ENCODE measurements at places on chromosomes 3 and 15. TPM values are rescaled to one million over a fixed set of nuclear protein-coding genes. Genes with fewer than 3 reads are reported as not detected.

FHIT gene
- total RNA-seq: 16.0 TPM

STRIT1 gene
- not detected for total RNA-seq

ACOX2 gene
- total RNA-seq: 5.2 TPM

- no peak for DNase-seq
Observed at GRCh38 chr3:51568036-51568435, 29.5 kb downstream of the RAD54L2 start.

DNA sequence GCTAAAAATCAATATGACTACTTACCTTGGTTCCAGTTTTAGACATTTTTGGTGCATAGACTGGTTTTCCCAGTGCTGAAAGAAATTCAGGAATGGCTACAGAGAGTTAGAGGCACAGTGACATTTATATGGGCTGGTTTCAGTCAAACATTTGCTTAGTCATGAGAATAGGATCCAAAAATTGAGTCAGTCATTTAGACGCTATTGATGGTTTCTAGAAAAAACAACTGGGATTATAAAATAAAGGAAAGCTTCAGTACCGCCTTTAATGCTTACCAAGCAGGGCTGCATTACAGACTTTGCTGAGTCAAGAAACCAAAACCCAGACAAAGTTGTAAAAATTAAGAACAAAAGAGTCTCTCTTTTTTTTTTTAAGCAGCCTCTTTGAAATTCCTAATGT lies at the start of gene CRYGS:
Gene CRYGS, minus strand, starts transcription at position 100 of the 400 bp plus-strand sequence. Its CDS starts 54 bp downstream, at position 46.
- no peak for DNase-seq

- DNase-seq: no peak
Observed at GRCh38 chr3:38210141-38210757, 44.9 kb downstream of the OXSR1 start.

- no peak for DNase-seq
Observed at GRCh38 chr3:187072511-187072910, 66.8 kb downstream of the RPL39L start.

- DNase-seq: no peak
Observed at GRCh38 chr3:122186372-122186771, 2.9 kb downstream of the CASR start.

DNA sequence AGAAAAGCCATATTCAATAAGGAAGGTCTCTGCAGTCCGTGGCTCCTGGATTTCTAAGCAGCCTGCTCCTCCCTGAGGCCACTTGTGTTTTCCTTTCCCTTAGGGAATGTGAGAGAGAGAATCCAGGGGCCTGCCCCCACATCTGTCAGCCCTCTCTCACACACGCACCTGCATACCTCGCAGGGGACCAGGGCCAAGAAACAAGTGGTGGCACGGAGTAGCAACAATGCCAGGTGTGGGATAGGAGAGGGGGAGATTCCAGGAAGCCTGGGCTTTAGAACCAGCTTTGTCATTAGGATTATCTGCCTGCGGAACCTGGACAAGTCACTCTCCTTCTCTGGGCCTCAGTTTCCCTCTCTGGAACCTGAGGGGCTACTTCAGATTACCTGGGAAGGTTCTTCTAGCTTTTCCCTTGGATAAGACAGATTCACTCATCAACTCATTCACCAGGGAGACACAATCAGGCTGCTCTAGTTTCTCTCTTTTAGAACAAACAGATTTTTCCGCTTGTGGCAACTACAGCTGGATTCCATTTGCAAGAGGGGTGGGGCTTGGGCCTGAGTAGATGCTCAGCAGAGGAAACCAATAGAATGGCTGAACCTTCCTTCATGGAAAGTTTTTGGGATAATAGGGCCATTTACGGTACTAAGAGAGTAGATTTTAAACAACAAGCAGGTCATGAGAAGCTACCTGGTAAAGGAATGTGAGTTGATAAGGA lies 19.5 kb downstream of the BCL6 start:
- no peak for DNase-seq

DNA sequence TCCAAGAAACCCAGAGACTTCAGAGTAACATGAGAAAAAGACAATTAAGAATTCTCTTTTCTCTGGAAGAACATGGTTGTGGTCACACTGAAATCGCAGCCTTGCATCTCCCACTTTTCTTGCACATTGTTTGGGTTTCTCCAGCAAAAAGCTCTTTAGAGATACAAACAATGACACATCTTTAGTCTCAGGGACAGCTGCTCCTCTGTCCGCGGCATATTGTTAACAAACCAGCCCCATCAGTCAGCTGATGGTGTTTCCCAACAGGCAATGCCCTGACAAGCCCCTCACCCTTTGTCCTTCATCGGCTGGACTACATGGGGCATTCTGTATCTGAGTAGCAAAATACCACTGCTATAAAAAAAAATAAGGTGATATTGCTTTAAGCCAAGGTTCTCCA lies 53.4 kb downstream of the UMPS start:
- DNase-seq: no peak

DNA sequence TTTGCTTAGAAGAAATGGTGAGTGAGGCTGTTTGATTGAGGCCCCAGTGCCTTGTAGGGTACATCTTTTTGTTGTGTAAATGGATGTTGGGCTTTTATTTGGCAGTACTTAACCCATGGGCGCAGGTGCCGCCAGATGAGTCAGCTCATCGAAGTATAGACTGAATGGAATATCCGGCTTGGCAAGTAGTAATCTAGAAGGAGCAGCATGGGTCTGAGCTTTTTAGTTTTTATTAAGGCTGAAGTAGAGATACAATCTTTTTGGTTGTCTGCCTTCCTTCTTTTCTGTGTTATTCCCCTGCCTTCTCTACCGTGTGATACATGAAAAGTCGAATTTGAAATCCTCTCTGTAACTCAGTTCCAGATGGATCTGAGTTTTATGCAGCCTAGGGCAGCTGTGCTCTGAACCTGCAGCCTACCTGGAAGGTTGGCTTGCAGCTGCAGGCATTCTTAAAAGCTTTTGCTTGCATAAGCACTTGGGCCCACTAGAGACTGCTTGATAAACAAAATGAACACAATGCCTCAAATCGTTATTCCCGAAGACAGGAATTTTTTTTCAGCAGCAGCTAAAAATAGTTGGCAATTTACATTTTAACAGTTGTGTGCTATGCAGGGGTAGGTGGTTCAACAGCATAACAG lies 177.5 kb upstream of the CGNL1 start:
- DNase-seq: peak; percentile 58

DNA sequence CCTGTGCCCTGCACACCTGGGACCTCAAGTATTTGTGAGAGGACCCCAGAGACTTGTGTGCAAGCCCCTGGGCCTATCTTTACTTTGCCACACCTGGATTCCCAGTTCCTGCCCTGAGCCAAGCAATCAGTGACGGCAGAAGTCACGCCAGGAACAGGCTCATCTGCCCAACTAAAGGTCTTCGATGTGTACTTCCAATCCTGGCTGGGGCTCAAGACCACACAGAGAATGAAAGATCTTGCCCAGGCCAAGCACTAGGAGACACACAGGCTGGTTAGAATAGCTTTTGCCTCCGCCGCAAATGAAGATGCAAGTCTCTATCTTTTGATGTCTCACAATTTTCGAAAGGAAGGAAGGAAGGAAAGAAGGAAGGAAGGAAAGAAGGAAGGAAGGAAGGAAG lies 228.8 kb downstream of the OCA2 start:
- DNase-seq: no peak

Measured in upper lobe of left lung (tissue), 6 donors.